ENCODE measurements at places on chromosomes 11 and 22.
A peak's percentile ranks its signal among the peaks of the same experiment; 100 is the strongest.

GRCh38 chr11:61967924-61968757 lies 707 bp upstream of the FTH1 start:
- DNase-seq = peak; percentile 43

- DNase-seq = no peak
Observed at GRCh38 chr11:47431356-47432083, 5.3 kb upstream of the PSMC3 start.

DNA sequence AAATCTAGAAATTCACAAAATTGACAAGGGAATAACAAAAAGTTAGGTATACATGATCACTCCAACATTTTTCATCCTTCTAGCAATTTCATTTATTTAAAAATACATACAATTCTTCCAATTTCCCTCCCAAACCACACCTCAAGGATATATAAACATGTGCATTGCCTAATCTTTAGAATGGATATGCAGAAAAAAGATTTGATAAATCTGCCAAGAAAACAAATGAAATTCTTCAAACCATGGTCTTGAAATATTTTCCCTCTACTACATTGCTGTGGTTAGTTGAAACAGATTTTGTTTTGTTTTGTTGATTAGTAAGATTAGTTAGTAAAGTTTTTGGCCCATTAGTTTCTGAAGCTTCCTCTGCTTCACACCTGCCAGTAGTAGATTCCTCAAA lies 703.3 kb upstream of the CCDC179 start:
- no peak for DNase-seq

DNA sequence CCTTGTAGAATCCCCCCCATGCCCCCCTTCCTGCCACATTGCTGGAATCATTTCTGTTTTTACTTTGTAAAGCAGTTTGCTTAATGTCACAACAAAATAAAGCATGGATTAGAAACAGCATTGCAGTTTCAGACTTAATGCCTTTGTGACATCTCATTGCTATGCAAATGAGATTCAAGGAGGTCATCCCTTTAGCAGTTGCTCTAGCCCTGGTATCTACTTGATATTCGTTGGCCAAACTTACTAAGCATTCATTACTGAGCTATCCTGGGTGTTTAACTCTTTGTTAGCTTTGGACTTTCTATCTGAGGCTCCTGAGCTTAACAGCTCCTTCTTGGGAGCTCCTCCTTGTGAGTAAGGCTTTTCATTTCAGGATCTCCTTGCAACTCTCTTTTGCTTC lies 16.3 kb downstream of the FAT3 start:
- no peak for DNase-seq

DNA sequence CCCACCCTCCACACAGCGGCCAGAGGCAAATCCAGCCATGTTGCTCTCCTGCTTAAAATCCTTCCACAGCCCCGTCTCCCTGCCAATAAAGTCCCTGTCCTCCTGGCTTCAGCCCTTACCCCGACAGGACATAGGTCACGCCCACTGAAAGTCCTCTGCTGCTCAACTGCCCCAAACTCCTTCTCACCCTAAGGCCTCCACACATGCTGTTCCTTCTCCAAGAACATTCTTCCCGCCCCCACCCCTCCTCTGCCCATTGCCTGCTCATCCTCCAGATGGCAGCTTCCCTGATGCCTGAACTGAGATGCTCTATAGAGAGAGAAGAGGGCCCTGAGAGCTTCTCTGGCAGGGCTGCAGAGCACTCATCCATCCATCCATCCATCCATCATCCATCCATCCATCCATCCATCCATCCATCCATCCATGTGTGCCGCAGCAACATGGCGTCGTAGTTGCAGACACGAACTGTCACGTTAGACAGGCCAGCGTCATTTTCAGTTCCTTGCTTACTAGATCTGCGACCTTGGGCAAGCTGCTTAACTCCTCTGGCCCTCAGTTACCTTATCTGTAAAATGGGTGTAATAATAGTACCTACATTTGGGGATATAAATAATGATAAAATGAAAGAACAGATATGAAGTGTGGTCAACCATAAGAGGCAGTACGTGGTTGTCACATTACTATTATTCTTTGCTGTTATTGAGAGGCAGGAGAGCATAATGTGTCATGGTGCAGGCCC lies 9.4 kb downstream of the NPTXR start:
- no peak for DNase-seq

GRCh38 chr11:100825626-100826025 lies 138.5 kb downstream of the ARHGAP42 start:
- DNase-seq = no peak

DNA sequence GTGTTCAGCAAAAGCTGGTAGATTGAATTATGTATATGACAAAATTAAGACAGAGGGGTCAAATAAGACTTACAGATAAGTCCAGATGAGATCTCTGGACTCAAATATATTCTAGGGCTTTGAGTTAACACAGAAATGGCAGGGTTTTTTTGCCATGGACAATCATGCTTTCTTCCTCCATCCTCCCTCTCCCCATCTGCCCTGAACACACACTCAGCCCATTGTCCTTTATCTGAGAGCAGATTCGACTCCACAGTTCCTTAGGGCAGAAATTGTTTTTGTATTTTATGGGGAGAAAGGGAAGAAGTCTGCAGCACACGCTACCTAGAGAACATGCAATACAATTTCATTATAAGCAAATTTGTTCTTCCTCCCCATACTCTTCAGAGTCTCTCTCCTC lies 86.8 kb downstream of the SLC1A2 start:
- DNase-seq = no peak

DNA sequence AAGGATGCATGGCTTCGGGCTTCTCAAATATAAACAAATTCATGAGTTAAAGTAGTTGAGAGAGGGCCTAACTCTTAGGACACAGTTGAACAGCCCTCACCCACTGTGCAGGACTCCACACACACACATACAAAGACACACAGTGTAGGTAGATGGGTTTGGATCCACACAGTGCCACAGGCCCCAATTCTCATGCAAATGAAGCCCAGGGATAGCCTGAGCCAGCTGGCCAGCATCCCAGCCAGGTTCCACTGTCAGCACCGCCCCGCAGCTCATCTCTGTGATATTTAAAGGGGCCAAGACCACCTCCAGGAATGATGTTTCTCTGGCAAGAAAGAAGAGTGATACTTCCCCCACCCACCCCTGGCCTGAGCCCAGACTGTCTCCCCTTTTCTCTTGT lies 11.7 kb downstream of the SLC35C1 start:
- DNase-seq = no peak

DNA sequence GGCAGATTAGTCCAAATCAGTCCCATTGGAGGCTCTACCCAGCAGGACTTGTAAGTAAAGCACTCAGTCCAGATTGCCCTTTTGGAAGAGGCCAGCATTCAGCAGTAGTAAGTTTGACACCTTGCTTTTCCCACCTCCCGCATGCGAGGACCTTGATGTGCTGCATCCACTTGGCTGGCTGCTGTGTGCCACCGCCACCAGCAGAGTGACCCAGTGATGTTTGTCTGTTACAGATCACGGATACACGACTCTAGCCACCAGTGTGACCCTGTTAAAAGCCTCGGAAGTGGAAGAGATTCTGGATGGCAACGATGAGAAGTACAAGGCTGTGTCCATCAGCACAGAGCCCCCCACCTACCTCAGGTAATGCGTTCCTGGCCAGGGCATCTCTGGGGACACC lies 6.6 kb downstream of the SMARCB1 start:
- DNase-seq = no peak

GRCh38 chr11:8858808-8859207 lies 52.2 kb upstream of the AKIP1 start:
- DNase-seq = no peak

- DNase-seq = peak; percentile 58
Observed at GRCh38 chr22:17792299-17792698, 18.0 kb upstream of the BID start.

- no peak for DNase-seq
Observed at GRCh38 chr22:22079404-22080148, 97.0 kb upstream of the TOP3B start.

DNA sequence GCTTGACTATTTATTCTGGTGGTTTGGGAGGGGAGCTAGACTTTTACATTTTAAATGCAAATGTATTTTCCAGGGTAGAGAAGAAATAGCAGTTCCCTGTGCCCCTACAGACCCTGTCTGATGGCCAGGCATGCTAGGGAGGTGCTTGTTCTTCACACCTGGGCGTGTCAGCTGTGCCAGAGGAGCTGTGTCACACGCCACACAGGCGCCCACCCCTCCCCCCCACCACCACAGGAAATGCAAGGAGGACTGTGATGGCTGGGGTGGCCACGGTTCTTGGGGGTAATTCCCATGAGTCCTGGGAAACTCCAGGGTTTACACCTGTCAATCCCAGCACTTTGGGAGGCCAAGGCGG lies 82.2 kb downstream of the FLI1 start:
- DNase-seq = no peak

- no peak for DNase-seq
Observed at GRCh38 chr11:15198284-15198683, 83.6 kb downstream of the INSC start.

DNA sequence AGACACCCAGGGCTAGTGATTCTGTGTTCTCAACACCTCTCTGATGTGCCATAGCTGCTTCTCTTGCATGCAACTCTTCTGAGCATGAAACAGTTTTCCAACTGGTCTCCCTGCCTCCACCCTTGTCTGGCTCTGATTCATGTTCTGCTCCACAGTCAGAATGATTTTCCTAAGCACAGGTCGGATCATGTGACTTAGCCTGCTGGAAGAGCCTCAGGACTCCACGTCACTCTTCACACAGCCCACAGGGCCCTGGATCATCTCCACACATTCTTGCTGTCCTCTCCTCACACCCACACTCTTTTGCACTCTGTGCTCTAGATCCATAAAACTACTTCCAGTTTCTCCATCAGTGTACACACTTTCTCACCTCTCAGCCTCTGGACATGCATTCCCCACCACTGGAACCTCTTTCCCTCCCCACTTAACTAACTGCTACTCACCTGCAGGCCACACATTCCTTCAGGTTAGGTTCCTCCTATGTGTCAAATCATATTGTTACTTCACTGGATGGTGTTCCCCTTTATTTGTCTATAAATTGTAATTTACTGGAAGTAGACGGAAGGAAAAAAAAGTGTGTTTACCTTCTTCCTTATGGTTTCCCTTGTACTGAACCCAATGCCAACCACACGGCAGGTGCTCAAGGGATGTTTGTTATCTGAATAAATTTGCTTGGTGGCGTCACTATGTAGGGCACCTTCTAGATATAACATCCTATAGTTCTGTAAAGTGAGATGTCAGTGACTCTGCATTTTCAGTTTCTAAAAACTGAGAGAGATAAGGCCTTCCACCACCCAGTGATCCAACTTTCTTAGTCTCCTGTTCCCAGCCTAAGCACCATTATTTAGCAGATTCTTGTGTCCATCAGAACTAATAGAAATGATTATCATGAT lies 133.7 kb downstream of the ETS1 start:
- no peak for DNase-seq

DNA sequence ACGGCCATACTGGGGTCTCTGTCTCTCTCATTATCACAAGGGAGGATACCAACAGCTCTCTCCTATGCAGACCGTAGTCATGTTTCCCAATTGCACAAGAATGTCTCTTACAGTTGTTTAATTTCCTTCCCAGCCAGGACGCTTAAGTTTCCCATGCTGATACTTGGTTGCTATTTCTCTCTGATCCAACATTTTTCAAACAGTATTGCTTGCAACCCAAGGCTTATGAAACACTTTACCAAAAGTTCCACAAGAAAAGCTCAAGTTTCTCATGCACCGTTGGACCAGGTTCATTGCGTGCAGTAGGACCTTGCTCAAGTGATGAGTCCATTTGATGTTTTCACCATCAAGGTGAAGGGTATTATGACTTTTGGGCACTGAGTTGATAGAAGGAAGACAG lies 46.6 kb downstream of the GGTLC2 start:
- no peak for DNase-seq

DNA sequence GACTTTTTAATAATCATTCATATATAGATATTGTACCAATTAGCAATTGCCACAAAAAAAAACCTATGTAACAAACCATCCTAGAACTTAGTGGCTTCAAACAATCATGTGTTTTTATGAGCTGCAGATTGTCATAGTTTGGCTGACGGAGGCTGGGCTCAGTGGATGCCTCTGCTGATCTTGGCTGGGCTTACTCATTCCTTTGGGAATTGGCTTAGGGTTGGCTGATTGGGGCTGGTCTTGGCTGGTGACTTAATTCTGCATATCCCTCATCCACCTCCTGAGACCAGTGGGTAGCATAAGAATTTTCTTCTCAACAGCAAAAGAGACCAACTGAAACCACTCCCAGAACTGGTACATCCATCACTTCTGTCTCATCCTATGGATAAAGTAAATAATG lies 57.9 kb upstream of the PHF21B start:
- DNase-seq = no peak

DNA sequence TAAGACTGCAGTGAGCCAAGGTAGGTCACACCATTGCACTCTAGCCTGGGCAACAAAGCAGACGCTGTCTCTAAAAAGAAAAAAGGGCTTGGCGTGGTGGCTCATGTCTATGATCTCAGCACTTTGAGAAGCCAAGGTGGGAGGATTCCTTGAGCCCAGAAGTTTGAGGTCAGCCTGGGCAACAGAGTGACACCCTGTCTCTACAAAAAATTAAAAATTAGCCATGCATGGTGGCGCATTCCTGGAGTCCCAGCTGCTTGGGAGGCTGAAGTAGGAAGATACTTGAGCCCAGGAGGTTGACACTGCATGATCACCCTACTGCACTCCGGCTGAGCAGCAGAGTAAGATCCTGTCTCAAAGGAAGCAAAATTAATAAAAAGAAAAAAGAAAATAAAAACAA lies 38.9 kb upstream of the RDX start:
- no peak for DNase-seq

DNA sequence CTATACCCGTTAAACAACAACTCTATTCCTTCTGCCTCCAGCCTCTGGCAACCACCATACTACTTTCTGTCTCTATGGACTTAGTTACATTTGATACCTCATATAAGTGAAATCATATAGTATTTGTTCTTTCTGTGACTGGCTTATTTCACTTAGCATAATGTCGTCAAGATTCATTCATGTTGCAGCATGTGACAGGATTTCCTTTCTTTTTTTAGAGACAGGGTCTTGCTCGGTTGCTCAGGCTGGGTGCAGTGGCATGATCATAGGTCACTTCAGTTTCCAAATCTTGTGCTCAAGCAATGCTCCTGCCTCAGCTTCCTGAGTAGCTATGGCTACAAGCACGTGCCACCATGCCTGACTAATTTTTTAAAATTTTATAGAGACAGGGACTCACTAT lies 29.4 kb upstream of the SORL1 start:
- no peak for DNase-seq

DNA sequence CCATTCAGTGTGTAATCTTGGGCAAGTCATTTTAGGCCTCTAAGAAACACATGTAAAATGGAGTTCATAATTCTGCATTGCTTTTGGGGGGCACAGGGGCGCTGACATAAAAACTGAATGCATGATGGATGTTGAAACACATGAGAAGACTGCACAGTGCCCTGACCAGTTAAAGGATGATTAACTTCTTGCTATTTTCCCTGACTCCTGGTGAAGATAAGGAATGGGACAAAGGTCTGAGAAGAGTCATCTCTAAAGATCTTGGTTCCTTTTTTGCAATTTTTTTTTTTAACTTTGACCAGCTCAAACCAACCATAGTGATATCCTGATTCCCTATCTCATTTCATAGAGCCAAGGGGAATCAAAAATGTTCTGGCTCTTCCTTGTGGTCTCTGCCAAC lies 134.9 kb upstream of the TENM4 start:
- DNase-seq = no peak

GRCh38 chr22:20087319-20088262 lies 7.5 kb downstream of the DGCR8 start:
- DNase-seq = no peak

- no peak for DNase-seq
Observed at GRCh38 chr11:73715541-73715940, 45.3 kb downstream of the RAB6A start.

Data from 8988T (cell line).